Renal pelvis (tissue), 12 donors: ENCODE measurements at places on chromosomes 4 and X.

DNA sequence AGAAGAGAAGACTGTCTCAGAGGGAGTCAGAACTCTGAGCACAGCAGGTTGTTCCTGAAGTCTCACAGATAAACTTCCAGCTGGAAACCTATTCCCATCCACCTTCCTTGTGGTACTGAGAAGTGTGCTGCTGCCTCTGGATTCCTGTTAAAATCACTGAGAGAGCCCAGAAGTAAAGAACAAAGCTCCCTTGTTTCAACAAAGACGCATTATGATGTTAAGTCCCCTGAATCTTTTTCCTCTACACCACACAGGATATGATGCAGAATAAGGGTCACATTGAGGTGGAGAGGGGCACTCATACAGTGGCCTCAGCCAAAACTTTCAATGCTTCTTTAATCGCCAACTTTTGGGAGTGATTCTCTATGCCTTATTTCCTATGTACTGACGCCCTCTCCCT lies 321.0 kb downstream of the OPHN1 start:
- no peak for DNase-seq

DNA sequence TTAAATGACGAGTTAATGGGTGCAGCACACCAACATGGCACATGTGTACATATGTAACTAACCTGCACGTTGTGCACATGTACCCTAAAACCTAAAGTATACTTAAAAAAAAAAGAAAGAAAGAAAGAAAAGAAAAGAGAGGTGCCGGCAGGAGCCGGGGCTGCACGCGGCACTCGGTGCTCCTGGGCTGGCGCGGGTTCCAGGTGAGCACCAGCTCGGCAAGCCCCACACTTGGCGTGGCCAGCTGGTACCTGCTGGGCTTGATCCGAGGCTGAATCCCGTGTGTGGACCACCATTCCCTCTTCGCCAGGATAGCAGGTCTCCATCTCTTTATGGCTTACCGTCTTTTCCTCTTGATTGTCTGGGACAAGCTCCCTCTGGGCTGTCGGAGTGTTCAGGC lies 17.9 kb upstream of the HERC6 start:
- no peak for DNase-seq

GRCh38 chr4:114758066-114758465 lies 159.5 kb downstream of the UGT8 start:
- DNase-seq, result no peak

GRCh38 chr4:186642530-186642929 lies 81.1 kb downstream of the FAT1 start:
- no peak for DNase-seq

DNA sequence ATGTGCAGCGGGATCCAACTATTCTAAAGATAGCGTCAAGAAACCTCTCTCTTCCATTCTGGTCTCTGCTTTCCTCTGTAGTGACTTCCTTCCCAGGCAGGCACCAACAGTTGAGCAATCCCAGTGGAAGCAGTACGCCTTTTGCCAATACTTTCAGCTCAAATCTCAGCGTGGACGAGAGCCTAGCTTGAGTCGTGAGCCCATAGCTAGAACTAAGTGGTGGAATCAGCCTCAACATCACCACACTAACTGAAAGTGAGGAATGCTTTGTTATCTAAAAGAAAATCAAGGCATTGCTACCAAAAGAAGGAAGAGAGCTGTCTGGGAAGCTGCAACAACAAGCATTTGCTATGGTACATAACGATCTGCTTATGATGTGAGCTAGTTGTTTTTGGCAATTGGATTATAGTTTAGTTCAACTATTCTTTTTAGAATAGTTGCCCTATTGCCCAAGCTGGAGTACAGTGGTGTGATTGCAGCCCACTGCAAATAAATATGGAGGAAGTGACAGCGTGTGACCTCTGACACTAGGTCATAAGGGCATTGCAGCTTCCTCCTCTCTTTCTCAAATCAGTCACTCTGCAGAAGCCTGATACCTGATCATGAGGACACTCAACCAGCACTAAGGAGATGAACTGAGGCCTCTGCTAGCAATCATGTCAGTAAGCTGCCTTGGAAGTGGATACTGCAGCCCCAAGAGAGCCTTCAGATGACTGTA lies 24.7 kb upstream of the FRYL start:
- no peak for DNase-seq

DNA sequence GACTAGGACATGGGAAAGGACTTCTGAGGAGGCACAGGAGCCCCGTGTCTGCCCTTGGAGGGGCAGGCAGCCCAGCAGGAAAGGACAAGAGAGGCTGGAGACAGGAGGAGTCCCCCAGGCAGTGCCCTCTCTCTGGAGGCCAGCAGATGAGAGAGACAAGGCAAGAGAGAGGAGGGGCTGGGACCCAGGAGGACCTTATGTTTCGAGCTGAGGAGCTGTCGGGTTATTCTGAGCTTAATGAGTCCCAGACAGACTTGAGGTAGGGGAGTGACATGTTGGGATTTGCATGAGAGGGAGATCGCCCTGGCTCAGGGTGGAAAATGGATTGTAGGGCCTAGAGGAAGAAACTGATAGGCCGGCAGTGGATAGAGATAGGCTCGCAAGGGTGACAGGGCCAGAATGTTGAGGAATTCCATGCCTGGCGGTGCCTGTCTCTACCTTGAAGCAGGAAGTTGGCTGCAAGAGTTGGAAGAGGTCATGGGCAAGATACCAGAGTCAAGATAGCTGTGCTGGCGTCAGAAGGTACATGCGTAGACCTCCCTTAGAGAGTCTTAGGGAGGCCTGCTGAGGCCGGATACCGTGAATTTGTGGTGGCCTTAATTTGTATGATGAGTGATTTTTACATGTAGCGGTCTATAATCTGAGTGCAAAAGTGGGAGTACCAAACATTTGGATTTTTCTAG lies 19.4 kb downstream of the STOX2 start:
- no peak for DNase-seq

GRCh38 chrX:51598899-51599298 lies 19.8 kb downstream of the CENPVL3 start:
- DNase-seq, result no peak

GRCh38 chr4:162706632-162707031 lies 460.1 kb downstream of the NAF1 start:
- no peak for DNase-seq

GRCh38 chr4:84582302-84582987 lies 482 bp upstream of the CDS1 start:
- DNase-seq, result peak; percentile 93

- no peak for DNase-seq
Measured at GRCh38 chrX:94400488-94400887, 726.5 kb downstream of the FAM133A start.

DNA sequence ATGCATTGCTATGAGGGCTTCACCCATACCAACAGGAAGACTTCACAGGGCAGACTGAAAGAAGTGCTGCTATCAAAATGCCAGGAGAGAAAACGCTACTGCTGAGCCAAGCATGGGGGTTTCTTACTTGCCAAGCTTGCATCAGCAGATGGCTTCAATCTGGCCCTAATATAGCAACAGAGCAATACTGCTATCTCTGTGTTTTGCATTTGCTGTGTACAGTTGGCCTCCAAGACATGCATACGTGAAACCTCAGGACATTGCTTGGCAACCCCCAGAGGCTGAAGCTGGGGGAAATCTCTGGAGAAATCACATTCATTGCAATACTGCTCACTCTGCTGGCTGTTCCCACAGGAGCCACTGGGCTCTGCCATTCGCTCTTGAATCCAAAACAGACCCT lies 127.2 kb upstream of the GPC4 start:
- no peak for DNase-seq

- no peak for DNase-seq
Measured at GRCh38 chrX:65601530-65602220, 65.8 kb upstream of the MSN start.

DNA sequence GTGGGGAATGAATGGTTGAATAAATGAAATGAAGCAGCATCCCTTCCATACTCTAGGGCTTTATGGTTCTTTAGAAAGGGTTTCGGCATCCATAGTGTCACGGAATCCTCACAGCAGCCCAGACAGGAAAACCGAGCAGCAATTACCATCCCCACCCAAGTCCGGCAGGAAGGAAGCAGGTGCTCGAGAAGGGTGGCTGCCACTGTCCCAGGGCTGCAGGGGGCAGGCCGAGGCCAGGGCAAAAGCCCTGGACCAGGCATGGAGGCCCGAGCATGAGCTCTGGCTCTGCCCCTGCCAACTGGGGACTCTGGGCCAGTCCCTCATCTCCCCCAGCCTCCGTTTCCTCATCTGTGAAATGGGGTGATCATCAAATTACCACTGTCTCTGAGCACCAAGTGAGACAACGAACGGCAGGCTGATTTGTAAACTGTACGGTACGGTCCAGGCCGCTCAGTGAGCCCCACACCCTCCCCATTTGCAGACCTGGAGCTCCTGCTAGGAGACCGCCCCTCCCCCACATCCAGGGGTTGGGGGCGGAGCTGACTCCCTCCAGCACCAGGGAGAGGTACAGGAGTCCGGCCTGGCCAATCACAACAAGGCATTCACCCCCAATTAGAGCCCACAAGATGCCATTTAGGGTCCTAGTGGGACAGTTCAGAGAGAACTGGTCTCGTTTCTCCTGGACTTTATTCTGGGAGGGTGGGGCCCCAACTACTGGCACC lies 100.4 kb downstream of the WFS1 start:
- DNase-seq, result no peak

DNA sequence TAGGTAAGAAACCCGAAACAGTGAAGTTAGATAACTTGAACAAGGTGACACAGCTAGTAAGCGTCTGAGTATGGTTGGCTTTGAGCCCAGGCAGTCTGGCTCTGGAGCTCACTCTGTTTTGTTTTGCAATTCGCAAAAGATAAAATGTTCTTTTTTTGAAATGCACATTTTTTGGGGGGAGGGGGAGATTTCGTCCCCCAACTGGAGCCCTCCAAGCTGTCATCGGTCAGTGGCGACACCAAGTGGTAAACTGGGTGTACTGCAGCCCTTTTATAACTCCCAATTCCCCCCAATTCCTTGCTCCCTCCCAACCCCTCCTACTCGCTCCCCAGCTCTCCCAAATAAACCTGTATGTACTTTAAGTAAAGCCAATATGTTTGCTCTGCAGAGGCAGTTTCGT lies 2.8 kb upstream of the CLCN5 start:
- no peak for DNase-seq

- no peak for DNase-seq
Measured at GRCh38 chrX:135556055-135556454, 35.6 kb downstream of the INTS6L start.

GRCh38 chrX:77622672-77623071 lies 163.3 kb downstream of the ATRX start:
- DNase-seq, result no peak

DNA sequence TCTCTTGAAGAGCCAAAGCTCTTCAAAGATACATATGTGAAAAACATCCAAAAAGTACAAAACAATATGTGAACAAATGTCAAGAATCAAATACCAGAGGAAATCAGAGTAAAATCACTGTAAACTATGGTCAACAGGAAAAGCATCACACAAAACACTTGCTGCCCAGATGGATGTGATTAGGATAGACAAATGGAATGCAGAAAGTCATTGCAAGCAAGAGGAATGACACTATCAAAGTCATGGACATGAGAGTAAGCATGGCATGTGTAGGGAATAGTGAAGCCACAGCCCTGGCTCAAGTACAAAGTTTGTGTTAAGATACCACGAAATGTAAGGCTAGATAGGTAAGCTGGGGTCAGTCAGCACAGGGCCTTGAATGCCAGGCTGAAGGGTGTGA lies 37.7 kb downstream of the CLDN2 start:
- no peak for DNase-seq

DNA sequence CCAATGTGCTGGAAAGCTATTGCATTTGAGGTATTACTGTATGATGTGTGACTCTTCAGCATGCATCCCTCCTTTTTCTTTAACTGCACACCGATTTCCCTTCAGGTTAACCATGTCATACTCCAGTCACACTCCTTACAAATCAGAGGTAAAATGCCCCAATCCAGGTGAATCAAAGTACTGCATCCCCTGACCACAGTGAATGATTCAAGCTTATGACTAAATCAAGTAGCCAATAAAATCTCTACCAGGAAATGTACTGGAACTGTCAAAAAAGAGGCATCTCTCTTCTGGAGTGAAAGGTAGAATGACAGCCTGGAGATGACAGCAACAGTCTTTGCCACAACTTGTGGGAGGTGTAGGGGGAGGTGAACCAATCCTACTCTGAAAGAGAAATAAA lies 10.4 kb downstream of the ADAMTS3 start:
- DNase-seq, result no peak

- no peak for DNase-seq
Measured at GRCh38 chrX:1327651-1328304, 8.8 kb upstream of the IL3RA start.

- DNase-seq, result no peak
Measured at GRCh38 chrX:130418740-130419139, 17.0 kb downstream of the RBMX2 start.

- DNase-seq, result no peak
Measured at GRCh38 chr4:159097785-159098184, 5.1 kb upstream of the RAPGEF2 start.

DNA sequence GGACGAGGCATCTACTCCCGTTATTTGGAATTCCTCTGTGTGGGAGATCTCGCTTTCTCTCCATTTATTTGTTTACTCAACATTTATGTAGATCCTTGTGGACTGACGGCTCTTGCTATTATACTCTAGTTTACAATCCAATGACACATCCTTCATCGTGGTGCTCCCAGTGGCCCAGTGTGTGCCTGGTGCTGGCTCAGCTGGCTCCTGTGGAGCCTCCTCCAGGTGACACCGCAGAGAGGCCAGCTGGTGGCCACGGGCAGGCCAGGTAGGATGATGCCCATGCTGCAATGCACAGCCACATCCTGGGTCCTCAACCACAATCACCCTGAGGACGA lies 84.0 kb upstream of the AFAP1 start:
- DNase-seq, result no peak

DNA sequence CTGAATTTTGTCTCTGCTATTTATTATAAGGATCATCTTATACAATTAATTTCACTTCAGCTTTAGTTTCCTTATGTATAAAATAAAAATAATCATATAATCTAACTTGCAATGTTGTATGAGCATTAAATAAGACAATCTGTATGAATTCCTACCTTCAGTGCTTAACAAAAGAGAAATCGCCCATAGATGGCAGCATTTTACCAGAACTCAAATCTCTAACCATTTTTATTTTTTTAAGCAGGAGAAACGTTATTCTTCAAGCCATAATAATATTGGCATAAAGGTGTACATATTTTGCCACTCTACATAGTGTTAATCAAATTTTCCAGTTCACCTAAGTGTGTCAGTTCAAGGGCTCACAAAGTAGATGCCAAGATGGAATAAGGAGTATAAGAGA lies 78.8 kb downstream of the TMEM47 start:
- DNase-seq, result peak; percentile 26

DNA sequence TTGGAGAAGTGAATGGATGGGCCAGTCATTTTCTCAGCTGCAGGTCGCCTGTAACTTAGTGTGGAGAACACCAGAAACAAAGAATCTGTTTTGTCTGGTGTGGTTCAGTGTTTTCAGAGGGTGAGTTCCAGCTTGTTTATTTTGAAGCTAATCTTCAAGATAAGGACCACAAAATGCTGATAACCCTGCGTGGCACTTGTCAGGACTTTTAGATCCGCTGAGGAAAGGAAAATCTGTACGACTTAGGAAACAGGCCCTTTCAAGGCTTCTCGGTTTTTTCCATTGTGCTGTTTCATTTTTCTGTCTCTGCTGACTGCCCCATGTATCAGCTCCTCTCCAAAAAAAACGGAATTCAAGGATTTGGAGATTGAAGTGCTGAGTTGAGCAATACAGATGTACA lies 8.7 kb upstream of the ANAPC4 start:
- DNase-seq, result no peak

GRCh38 chr4:67638136-67638535 lies 62.8 kb downstream of the UBA6 start:
- no peak for DNase-seq

- no peak for DNase-seq
Measured at GRCh38 chr4:184396570-184397515, 77.5 kb downstream of the IRF2 start.
